NCI-H2029 treated with DMSO at 0.1 percent for 48 hours (cell line): ENCODE measurements at places on chromosomes 12 and 14.

GRCh38 chr12:6788972-6789924 is at the start of gene CD4:
Gene CD4 (plus strand): TSS chr12:6789528. CDS start chr12:6800139, 10,611 bp downstream.
- DNase-seq: no peak

DNA sequence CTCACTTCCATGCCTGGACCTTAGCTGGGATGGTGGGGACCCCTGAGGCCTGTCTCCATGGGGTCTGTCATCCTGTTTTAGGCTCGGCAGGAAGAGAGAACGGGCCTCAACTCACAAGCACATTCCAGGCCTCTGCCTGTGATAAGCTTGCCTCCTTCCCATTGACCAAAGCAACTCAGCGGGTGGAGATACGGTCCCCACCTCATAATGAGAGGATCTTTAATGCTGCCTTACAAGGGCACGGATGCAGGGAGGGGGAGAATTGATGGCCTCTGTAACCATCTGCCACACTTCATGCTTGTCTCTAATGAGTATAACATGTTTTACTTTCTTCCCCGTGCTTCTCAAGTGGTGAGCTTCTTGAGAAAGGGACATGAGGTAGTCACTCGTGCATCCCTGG is 50.0 kb downstream of the GLT1D1 start:
- DNase-seq: no peak

DNA sequence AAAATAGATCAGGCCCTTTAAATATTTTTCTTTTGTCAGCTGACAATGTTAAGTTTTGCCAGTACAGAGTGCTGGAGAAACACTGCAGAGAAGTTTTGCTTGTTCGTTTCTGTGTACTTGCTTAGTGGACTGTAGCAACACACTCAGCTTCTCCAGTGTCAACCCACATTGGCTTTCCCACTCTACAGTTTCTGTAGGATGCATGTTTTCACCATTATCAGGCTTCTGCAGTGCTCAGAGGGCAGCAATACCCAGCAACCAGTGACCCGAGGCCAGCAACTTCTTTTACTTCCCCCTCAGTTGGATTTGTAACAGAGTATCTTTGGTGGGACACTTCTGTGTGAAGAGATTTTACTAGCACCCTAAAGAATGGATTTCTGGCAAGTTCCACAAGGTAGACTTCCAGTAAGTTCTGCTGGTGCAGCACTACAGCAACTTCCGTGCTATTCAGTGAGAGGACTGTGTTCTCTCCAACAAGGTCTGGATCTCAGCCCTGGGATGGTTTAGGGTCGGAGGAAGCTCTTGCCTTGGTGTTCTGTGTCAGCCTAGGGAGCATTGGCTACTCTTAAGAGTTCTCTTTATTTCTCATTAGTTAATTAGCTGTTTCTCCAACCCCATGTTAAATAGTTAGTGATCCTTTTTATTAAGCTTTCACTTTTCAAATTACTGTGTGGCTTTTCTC is 70.4 kb downstream of the FUT8 start:
- DNase-seq: no peak

GRCh38 chr14:76997257-76997970 is 31.1 kb downstream of the IRF2BPL start:
- DNase-seq: no peak

GRCh38 chr14:82987502-82988124 is 1454.0 kb upstream of the SEL1L start:
- DNase-seq: no peak

DNA sequence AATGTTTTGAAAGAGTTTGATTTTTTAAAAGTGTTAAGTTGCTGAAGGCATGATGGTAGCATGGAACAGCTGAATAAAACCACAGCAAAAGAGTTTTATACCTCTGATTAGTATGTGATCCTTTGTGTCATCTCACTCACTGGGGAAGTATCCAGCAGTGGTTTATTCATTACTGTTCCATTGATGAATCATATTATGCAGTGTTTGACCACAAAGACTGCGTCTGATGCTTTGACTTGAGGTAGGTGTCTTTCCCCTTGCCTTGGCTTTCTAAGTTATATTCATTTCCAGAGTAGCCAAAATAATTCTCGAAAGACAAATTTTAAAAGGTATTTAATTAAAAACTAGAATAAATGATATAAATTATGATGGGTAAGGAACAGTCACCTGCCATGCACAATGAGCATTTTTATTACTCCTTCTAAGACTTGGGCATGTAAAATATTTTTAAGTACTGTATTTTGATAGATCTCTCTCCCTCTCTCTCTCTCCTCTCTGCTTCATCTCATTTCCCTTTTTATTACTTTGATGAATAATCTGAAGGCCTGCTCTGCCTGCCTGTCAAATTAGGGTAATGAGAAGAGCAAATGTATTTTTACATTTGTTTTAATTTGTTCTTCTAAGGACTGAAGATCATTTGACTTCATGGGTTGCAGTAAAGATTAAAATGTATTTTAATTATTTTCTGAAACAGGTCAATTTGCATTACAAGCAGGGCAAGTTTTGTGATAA is 164.9 kb downstream of the NAV3 start:
- DNase-seq: no peak

GRCh38 chr12:48017496-48017895 is 13.2 kb upstream of the COL2A1 start:
- DNase-seq: no peak

DNA sequence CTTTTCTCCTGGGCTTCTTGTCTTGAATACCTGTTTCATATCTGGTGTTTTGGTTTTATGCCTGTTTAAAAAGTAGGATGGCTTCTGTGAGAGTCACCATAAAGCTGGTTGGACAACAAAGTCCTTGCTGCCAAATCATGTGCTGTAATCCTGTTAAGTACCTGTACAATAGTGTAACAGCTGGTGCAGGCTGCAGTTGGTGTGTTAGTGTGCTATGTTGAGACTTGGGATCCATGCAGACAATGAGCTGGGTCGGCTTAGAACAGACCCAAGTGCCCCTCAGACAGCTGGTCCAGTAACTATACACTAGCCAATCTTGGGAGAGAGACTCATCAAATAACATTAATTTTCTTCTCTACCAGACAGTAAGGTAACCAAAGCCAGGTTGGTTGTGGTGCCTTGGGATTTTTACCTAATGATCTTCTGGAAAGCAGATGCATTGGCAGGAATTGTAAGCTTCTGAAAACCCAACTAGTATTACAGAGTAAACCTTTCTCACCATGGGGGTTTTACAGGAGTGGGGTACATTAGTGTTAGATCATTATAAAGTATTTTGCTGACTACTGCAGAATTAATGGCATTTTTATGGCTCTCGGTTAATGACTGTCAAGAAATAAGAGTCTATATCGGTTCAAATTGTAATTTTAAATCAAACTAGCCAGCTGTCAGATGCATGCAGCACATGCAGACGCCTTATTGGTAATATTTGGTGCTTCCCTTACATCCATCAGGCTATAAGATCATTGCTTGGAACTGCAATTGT is 231.2 kb downstream of the PDZRN4 start:
- DNase-seq: no peak

DNA sequence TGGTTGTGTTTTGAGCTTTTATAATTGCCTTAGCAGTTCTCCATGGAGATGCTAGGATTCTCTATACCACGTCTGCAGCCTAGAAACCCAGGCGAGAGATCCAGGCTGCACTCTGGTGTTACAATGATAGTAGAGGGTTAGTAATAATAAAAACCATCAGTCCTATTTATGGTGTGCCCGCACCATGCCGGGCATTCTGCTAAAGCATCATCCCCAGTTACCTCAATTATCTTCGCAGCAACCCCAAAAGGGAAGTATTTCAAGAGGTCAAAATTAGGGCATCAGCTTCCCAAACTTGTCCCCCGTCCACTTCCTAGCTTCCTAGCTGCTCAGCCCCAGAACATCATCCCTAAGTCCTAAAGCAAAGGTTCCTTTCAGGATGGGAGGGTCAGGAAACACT is 3.2 kb downstream of the SYNE3 start:
- no peak for DNase-seq

DNA sequence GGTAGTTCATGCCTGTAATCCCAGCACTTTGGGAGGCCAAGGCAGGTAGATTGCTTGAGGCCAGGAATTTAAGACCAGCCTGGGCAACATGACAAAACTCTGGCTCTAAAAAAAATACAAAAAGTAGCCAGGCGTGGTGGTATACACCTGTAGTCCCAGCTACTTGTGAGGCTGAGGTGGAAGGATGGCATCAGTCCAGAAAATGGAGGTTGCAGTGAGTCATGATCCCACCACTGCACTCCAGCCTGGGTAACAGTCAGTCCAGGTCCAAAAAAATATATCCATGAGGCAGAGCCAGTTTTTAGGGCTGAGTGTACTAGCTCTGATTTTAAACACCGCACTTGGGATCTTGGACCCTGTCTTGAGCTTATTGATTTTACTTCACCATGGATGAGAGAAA is 30.6 kb upstream of the FICD start:
- no peak for DNase-seq

DNA sequence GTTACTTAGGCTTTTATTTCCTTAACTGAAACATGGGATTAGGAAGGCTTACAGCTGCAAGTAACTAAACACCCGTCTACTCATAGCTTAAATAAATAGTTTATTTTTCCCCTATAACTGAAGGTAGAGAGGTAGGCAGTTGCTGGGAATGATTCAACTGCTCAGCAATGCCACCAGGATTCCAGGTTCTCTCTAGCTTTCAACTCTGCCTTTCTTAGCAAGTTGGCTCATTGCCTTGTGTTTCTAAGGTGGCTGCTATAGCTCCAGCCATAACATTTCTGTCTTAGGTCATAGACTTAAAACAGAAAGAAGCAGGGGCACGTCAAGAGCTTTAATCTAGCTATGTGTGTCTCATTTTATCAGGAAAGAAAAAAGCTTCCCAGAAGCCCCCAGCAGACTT is 103.7 kb upstream of the MDM1 start:
- no peak for DNase-seq

DNA sequence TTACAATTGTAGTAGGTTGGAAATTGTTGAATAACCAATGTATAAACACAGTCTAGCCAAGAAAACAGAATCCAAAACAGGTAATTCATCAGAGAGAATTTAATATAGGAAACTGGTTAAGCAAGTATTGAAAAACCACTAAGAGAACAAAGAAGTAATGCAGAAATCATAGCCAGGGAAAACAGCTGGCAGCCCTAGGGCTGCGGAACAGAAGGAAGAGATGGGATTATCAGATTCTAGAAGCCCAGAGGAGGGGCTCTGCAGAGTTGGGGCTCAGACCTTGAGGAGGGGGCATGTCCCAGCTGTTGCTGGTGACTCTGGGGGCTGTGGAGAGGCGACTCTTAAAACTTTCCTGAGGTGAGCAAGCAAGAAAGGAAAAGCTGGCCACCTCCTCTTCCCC is 49.4 kb downstream of the CD9 start:
- DNase-seq: no peak

DNA sequence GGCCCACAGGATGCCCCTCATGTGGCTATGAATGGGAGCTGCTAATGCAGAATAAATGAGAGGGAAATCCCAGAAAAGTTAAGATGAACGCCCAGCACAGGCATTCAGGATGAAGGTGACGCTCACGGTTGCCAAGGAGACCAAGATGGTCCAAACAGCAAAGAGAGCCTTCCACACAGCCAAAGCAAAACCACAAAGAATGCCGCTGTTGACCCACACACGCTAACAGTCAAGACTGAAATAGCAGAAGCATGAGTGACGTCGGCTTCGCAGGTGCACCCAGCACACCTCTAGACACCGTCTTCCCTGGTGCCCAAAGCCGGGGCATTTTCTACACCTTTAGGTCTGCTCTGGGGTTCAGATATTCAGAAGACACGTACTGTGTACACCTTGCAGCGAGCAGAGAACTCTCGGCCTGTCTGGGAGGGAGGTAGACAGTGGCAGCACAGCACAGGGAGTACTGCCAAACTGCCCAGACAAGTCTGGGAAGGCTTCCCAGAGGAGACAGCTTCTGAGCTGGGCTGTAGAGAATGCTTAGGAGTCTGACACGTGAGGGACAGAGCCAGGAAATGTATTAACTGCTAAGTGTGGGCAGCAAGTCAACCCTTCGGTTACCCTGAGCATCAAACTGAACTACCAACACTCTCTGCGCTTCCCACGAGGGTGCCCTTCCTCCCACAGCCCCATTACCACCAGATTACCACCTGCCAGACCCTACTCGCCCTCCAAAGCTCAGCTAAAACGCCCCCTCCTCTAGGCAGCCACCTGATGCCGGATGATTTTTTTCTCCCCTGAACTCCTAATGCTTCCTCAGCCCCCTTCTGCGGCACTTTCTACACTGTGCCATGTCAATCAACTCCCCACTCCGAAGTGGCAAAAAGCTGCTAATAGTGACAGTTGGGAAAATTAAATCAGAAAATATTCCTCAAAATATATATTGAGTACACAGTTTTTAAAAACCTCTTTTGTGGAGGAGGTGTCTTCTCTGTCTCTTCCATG is 50.1 kb downstream of the CCDC88C start:
- no peak for DNase-seq

GRCh38 chr14:82935691-82936090 is 1402.0 kb upstream of the SEL1L start:
- DNase-seq: no peak

DNA sequence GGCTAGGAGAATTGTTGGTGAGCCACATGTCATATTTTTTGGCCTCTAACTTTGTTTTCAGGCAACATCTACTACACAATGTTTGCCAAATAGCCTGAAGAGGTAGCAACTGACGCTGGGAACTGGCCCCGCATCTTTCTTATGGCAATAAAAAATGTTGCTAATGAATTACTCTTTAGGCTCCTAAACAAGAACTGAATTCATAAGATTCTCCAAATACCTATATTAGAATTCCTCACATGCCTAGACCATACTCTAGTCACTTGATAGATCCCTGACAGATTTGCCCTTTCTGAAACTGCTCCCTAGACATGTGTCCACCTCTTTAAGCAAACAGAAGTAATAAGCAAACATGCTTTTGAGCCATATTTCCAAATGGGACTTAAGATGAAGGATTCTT is 209.0 kb upstream of the ATXN7L3B start:
- DNase-seq: no peak

GRCh38 chr14:98708555-98708954 is 563.4 kb downstream of the BCL11B start:
- DNase-seq: no peak

DNA sequence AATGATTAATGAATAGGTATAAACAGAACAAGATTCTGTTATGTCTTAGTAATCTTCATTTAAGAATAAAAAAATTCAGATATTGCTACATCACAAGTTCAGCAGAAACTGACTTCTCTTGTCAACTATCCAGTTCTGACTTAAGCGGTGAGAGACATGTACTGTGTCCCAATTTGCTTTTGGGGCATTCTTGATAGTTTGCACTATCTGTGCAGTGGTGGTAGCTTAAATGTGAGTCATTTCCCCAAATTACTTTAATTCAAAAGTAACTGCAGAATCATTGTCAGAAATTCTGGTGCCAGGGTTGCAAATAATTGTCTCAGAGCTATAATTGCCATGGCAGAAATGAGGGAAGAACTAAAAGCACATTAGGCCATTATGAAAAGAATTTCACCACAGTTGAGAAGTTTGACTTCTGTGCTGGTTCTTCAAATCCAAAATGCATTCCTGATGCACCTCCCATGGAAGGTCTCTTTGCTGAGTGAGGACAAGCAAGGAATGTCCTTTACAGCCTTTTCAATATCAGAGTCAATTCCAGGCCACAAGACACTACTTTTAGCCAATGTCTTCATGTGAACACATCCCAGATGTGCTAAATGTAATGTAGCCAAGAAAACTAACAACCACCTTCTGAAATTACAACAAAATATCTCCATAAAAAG is 304.7 kb downstream of the SSPN start:
- no peak for DNase-seq
